ENCODE measurements at places on chromosomes 1 and 21.
A peak's percentile ranks its signal among the peaks of the same experiment; 100 is the strongest.

DNA sequence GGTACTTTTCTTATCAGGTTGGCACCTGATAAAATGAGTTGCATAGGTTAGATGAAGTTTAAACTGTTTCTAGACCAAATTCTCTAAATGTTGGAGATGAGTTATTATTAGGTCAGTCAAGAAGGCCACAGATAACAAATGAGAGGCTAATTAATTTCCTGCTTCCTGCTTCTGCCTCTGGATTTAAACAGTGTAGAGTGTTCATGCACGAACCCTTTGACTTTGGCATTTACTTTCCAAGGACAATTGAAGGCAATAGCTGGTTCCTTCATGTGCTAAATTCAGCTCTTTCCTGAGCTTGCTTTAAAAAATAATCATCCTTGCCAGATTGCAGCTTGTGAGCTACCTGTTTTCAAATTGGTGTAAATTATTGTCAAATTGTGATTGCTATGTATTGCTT, 80.6 kb downstream of the RASAL2 start:
- no peak for DNase-seq

DNA sequence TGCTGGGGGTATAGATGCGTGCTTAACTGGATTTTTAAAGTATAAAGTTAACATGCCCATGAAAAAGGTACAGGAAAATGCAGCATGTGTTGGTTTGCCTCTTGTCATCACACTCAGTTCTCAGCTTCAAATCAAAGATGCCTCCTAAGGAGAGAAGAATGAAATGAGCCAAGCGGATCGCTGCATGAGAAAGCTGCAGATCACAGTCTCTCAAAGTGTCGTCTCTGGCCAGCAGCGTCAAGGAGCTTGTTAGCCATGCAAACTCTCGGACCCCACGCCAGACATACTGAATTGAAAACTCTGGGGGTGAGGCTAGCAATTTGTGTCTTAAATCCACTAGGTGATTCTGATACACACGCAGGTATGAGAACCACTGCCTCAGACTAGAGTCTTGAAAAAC, 297.2 kb downstream of the AJAP1 start:
- no peak for DNase-seq

- no peak for DNase-seq
Measured at GRCh38 chr1:41381692-41382479, 20.7 kb downstream of the FOXO6 start.

- peak; percentile 15 for DNase-seq
Measured at GRCh38 chr1:160400223-160400645, at the start of gene VANGL2. Gene VANGL2 (plus strand): TSS chr1:160400564. CDS start chr1:160415838, 15,274 bp downstream.

- DNase-seq: peak; percentile 37
Measured at GRCh38 chr1:43454270-43455011, 710 bp upstream of the HYI start.
